ENCODE measurements at places on chromosomes 3 and 15.

- no peak for DNase-seq
Measured at GRCh38 chr3:33360136-33360825, 79.9 kb downstream of the UBP1 start.

GRCh38 chr3:16884748-16885592, at the start of gene PLCL2:
PLCL2 (plus strand) TSS chr3:16884955; CDS start chr3:16885040, 85 bp downstream.
- peak; percentile 74 for DNase-seq

GRCh38 chr3:48318713-48319468, 14.6 kb downstream of the SPINK8 start:
- no peak for DNase-seq

DNA sequence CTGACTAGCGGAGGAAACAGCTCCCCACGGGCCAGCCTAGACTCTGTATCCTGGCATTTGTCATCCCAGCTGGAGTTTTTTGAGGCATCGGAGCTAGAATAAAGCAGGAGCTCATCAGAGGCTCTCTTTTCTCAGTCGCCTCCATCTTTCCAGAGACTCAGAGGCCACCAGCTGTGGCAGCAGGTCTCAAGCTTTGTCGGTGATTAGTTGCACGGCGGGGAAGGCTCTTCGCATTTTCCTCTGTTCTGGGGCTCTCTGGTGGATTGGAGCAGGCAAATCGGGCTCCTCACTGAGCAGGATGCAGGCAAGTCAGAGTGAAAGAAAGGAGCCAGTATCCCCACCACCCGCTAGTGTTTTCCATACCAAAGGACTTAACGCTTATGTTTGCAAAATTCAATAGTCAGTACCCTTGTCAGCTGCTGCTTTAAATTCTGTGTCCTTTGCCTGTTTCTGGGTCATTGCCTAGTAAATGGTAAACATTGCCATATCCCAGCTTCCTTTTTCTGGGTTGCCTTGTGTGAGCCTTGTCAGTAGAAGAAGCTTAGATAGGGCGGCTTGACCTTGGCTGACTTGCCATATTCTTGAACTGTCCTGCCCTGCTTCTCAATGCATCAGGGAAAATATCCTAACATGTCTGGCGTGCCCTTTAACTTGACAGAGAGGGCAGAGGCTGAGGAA, 127.1 kb downstream of the PTPRG start:
- no peak for DNase-seq

DNA sequence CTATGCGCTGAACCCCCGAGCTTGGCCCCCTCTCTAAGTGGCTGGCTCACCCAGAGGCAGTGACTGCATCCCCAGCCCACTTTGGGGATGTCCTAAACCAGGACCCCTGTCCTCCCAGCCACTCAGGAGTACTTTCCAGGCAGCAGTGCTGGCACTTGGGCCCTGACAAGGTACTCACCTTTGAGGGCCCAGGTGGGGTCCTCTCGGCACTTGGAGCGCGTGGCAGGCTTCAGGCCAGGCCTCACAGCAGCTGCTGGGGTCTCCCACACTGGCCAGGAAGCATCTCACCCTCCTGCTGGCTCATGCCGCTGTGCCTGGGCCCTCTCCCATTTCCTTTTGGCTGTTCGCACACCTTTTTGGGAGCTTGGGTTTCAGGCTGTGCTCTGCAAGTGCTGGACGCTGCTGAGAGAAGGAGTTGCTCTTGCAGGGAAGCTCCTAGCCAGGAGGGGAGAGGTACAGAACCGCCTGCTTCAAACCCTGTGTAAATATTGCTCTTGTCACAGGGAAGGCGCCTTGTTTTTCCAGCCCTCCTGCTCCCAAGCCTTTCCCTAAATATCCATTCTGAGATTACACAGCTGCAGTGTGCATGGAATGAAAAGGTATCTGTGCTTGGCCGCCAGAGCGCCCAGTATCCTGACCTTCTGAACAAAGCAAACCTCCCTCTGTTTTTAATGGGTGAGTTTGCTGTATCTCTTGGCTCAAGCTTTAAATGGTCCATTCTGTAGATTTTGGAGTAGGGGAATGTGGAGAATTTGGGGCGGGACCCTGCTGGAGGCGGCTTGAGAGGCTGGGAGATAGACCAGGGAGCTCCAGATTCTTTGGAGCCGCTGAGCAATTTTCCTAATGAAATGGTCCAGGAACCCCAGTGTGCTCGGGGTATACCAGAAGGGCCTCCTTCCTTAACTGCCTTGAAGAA, 45.6 kb downstream of the DNASE1L3 start:
- no peak for DNase-seq

DNA sequence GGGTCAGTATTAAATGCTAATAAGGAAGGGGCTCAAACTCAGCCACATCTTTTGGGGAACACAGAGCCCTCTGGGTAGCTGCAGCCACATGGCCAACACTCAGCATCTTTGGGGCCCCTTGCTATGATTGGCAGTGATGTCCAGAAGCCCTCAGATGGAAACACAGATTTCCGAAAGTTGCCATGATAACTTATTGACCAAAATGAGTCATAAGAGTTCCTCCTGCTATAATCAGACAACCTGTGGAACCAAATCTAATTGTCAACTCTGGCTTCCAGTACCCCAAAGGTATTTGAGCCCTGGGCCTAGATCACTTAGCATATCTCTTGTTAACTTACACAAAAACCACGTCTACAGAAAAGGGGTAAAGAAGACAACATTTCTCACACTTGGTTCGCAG, 392.2 kb downstream of the KCNH8 start:
- no peak for DNase-seq

DNA sequence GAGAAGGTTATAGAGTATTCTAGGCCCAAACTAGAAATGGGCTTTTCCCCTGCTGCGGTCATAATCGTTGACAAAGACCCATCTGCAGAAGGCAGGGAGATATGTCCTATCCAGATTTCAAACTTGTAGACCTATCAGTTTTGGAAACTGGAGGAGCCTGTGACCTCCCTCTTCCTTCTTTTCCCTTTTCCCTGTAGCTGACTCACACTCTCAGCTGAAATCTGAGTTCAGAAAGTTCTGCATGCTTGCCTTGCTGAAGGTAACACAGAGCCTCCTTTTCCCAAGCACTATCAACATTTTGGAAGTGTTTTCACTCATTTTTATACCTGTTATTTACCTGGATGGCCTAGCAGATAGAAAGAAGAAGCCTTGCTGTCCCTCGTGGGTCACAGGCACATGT, 59.1 kb upstream of the PSMD6 start:
- no peak for DNase-seq

GRCh38 chr3:37571269-37571668, 290.4 kb upstream of the CTDSPL start:
- DNase-seq = no peak

- DNase-seq = no peak
Measured at GRCh38 chr15:99371180-99372103, 120.2 kb downstream of the LRRC28 start.

DNA sequence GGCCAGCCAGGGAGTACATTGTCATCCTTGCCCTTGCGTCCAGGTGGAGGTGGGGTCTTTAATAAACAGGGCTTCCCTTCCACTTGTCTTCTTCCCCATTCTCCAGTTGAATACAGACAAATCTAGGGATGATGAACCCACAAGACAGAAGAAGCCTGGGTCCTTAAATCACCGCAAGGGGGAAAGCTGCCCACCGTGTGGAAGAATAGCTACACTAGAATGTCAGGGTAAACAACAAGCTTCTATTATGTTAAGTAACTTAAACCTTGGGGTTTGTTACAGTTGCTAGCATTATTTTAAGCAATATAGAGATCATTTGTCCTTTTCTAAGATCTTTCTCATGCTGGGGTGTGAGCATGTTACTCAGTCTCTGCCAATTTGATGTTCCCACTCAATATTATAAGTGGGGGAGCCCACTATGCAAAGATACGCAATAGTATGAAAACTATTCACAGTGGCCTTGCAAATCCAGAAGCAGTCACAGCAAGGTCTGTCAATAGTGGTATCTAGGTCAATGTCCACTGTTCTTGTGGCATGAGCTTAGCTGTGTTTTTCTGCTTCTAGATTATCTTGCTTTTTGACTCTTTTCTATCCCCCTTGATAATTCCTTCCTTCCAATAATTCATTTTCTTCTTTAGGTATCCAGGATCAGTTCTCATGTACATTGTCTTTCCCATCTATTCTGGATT, 12.0 kb upstream of the PCCB start:
- DNase-seq = no peak

GRCh38 chr3:851098-851790, 241.6 kb upstream of the CNTN6 start:
- no peak for DNase-seq

GRCh38 chr3:23567917-23568316, 237.8 kb upstream of the UBE2E1 start:
- no peak for DNase-seq

- no peak for DNase-seq
Measured at GRCh38 chr3:39281533-39281932, 1.7 kb upstream of the CX3CR1 start.

GRCh38 chr3:172101107-172101506, 61.7 kb downstream of the FNDC3B start:
- DNase-seq = no peak

DNA sequence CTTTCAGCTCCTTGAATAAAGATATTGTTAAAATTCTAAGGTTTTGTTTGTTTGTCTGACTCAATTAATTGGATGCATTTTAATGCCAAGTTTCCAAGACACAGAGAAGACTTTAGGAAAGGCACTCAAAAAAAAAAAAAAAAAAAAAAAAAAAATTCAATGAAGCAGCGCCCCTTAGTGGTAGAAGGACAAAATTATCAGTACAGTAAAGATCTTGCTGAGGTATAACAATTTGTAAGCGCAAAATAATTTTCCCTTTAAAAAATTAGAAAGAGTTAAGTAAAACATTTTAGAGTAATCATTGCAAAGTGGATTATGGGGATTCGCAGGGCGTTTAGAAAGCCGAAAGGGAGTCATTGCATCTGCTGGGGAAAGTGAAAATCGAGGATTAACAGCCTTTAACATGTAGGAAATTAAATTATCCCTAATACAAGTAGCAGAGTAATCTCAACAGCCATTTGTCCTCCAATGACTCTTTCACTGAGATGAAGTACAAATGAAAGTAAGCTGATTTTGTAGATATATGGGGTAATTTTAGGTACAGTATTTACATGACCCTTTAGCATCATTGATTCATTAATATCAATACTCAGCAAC, 5.8 kb upstream of the DIS3L start:
- DNase-seq = no peak

DNA sequence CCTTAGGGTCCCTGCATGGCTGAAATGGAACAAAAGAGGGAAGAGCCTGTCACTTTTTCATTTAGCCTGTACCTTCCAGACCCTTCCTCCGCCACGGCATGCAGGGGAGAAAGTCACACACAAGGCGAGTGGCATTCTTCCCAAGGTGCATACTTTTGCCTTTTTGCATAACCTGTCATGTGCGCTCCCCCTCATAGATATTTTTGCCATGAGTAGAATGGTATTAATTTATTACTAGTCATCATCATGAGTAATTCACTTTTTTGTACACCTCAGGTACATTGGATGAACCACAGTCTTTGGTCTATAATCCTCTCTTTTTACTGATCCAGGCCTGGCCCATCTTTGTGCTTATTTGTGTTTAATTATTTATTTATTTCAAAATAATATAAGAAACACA, 8.9 kb upstream of the BUB1B start:
- no peak for DNase-seq

- DNase-seq = no peak
Measured at GRCh38 chr3:150330174-150330573, 77.9 kb upstream of the TSC22D2 start.

- no peak for DNase-seq
Measured at GRCh38 chr3:160473978-160474377, 24.4 kb upstream of the TRIM59 start.

- DNase-seq = no peak
Measured at GRCh38 chr3:141093971-141094684, 43.0 kb downstream of the SPSB4 start.

- DNase-seq = peak; percentile 68
Measured at GRCh38 chr3:50550079-50550736, 17.3 kb downstream of the C3orf18 start.

- no peak for DNase-seq
Measured at GRCh38 chr15:37102305-37103162, 2.2 kb upstream of the MEIS2 start.

DNA sequence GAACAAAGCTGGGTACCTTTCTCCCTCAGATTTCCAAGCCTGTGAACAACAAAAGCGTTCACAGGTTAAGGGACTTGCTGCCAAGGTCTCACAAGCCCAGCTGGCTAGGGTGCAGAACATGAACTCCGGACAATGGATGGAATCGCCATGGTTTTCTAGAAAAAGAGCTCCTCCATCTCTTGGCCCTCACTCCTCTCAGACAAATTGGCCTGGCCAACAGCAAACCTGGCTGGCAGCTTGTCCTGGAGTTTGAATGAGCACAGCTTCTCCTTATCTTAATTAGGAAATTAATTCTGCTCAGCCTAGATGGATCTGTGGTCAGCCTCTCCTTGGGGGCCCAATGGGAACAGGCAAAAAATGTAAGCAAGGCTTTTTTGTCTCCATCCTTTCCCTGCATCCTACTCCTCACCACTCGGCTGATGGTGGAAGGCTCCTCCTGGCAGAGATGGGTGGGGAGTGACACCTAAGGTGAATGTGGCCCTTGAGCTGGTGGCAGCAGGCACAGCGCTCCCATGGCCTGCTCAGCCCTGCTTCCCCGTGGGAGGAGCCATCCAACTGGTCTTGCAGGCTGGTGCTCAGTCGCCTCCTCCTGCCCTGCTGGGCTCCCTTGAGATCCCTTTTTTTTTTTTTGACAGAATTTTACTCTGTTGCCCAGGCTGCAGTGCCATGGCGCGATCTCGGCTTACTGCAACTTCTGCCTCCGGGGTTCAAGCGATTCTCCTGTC, 5.8 kb downstream of the KLHL25 start:
- no peak for DNase-seq

GRCh38 chr3:193997228-193998122, 138.5 kb upstream of the HES1 start:
- DNase-seq = no peak

DNA sequence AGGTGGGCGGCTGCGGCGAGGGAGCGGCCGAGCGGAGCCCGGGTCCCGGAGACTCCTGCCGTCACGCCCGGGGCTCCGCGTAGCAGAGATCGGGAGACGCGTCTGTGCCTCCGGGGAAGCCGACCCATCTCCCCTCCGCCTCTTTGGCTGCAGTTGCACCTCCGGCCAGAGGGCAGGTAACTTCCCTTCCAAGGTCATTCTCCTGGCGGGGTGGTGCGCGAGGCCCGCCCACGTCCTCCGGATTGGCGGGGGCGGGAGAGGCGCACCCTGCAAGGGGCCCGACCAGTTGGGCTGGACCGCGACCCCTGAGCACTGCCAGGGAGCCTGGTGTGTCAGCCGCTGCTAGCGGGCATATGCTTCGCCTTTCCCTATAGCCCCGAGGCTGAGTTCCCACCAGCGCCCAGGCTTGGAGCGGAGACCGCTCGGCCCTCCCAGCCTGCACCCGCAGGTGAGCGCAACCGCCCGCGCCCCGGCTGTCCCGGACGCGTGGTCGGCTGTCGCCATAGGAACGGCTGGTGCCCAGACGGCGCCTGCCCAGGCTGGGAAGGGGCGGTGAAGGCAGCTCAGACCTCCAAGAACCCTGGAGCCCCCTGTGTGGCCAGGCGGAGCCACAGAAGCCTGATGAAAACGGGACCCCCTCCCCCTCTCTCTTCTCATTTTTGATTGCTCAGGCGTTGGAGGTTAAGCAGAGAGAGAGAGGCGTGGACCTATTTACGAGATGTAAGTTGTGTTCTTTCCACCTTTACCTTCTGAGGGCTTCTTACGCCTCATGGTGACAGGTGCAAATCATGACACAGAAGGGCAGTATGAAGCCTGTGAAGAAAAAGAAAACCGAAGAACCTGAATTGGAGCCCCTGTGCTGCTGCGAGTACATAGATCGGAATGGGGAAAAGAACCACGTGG, 453 bp downstream of the ZDHHC23 start:
- DNase-seq = peak; percentile 39

- DNase-seq = no peak
Measured at GRCh38 chr3:161149529-161149928, 44.4 kb upstream of the B3GALNT1 start.

- no peak for DNase-seq
Measured at GRCh38 chr3:42302924-42303634, 37.1 kb upstream of the CCK start.
